LoVo (cell line): ENCODE measurements at places on chromosomes 13 and 19.

DNA sequence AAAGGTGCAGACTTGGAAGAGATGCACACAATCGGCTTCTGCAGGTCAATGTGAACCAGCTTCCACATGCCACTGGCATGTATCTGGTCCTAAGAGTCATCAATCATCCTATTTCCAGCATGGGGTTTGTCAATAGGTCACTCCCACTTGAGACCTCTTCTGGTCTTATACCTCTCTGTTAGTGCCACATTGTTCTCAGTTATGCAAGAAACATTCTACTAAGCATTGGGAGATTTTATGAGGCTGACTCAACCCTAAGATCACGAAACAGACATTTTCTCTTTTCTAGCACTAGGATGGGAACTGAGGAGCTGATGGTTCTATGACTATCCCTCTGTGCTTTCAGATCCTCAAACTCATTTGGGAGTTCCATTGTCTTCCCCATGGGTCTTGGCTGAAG, 581.5 kb upstream of the KLF12 start:
- no peak for DNase-seq

GRCh38 chr19:47100290-47100689, 13.3 kb downstream of the ZC3H4 start:
- DNase-seq = no peak

- DNase-seq = peak; percentile 32
Measured at GRCh38 chr19:48190288-48190884, 19.9 kb downstream of the ZSWIM9 start.

DNA sequence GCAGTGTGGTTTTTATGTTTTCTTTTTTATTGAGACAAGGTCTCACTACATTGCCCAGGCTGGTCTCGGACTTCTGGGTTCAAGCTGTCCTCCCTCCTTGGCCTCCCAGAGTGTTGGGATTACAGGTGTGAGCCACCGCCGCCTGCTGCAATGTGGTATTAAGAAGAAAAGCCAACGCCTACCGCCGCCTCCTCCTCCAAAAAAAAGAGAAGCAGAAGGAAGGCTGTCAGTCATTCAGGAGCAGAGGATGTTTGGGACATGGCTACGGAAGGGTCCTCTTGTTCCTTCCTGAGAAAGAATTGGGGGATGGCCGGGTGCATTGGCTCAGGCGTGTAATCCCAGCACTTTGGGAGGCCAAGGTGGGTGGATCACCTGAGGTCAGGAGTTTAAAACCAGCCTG, 1.2 kb downstream of the PPP1R37 start:
- DNase-seq = no peak

- DNase-seq = no peak
Measured at GRCh38 chr13:77465603-77466195, 69.8 kb upstream of the SCEL start.

- DNase-seq = no peak
Measured at GRCh38 chr13:29752175-29752574, 98.2 kb downstream of the UBL3 start.

DNA sequence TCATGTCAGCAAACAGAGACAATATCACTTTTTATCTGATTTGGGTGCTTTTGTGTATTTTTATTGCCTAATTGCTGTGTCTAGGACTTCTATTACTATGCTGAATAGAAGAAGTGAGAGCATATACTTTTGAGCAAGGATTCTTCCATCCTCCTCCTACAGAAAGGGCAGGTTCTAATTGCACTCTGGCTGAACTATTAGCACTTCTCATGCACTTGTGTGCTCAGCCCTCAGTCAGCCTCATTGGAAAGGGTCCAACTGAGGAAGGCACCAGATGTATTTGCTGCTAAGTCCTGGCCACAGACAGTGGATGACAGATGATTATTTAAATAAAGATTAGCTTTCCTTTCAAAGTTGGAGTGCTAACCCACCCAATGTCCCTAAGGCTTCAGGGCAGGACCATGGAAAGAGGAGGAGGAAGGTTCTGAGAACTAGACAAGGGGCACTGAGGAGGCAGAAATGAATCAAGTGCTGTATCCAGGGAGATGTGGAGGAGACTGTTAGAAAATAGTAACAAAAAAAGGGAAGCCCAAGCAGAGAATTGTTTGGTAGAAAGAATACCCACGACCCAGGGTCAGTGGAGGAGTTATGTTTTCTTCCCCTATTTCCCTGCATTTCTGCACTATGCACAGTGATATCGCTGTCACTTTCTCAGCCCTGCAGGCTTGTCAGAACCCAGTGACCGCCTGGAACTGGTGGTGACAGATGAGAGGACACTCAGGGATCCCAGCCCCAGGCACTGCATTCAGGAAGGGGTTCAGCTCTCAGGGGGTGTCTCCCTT, 8.0 kb downstream of the LILRB4 start:
- no peak for DNase-seq

DNA sequence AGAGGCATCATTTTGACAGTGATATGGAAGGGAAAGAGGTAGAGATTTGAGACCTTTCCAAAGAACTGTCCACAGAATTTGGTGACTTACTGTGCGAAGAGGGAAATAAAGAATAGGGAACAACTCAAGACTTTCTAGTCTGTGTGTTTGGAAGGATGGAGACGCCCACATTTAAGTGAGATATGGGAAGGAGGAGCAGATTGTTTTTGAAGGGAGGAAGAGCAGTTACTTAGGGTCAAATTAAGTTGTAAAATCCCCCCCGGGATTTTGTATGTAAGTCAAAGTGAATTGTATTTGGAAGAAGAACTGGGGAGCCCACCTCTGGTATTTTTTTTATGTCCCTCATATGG, 1.2 kb downstream of the USPL1 start:
- no peak for DNase-seq

DNA sequence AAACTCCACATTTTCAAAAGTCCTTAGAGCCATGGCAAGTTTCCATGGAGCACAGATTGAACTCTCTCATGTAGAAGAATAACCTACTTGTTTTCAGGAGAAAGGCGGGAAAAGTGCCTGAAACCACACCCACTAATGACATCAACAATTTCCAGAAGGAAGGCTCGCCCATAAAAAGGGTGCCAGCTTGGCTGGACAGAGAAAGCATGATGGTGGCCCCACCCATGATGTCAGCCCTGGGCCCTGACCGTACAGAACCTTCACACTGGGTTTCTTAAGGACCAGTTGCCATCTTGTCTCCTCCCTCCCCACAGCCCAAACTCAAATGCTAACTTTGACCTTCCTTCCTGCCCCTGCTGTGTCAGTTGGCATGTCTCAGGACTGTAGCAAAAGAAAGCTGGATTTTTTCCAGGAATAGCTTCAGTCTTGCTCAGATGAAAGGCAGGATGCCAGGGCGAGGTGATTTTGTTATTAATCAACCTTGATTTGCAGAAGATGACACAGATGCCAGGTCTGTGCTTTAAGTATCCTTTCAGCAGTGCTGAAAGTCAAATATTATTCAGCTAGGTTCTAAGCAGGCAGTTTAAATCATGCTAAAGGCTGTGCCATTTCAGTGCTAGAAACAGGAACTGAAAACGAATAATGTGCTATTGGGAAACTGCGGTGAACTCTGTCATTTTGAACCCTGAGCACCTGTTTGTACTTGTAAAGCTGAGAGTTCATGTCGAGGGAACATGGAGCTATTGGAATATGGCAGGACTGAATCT, 89.5 kb upstream of the RFC3 start:
- no peak for DNase-seq

DNA sequence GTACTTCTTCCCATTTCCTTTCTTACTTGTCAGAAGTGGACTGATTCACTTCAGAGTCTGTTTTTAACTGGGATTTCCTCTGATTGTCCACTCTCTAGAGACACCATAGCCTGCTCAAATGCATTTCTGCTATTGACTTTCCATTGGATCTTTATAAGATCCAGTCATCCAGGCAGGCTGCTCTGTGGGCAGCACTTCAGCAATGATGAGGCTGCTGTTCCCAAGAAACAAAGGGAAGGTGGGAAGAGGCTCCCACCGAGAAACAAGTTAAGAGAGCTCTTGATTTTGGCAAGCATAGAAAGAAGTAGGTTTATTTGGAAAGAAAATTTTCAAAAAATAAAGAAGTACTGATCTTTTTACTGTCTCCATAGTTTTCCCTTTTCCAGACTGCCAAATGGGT, 125.8 kb upstream of the STARD13 start:
- no peak for DNase-seq

- DNase-seq = no peak
Measured at GRCh38 chr19:29867984-29868383, 56.2 kb downstream of the CCNE1 start.

GRCh38 chr13:98242403-98242802, 65.3 kb upstream of the RNF113B start:
- DNase-seq = no peak

- no peak for DNase-seq
Measured at GRCh38 chr13:27304099-27304498, 33.5 kb downstream of the RASL11A start.

GRCh38 chr13:40270726-40271125, 395.7 kb downstream of the FOXO1 start:
- DNase-seq = no peak

DNA sequence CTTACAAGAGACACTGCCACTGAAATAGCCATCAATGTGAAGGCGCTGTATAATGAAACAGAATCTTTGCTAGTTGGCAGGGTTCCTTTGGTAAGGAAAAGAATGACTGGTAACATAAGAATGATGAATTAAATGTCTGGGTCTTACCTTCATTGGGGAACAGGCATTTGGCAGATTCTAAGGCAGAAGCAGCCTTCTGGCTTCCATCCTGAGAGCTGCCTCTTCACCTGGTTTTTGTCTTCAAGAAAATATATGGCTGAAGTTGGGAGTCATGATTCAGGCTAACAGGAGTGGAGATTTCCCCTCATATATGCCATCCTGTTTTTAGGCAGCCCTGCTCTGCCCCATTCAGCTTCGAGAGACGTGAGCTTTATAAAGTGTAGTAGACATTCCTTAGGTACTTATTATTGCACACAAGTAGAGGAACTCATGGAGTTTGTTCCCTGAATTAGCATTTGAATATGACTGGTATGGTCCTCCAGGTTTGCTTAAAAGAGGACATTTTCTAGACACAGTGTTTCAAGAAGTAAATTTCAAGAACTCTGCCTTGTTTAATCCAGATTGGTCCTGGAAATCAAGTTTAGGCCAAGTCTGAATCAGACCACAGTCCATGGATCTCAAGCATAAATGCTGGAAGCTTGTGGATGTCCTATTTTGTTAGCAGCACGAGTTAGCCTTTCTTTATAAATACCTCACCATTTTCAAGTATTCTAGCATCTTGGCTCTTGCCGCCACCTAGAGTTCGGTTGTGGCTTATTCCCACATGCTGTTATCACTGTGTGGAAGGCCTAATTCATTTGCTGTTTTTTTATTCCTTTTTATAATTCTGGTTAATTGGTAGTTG, 56.2 kb upstream of the AKAP11 start:
- DNase-seq = peak; percentile 22

DNA sequence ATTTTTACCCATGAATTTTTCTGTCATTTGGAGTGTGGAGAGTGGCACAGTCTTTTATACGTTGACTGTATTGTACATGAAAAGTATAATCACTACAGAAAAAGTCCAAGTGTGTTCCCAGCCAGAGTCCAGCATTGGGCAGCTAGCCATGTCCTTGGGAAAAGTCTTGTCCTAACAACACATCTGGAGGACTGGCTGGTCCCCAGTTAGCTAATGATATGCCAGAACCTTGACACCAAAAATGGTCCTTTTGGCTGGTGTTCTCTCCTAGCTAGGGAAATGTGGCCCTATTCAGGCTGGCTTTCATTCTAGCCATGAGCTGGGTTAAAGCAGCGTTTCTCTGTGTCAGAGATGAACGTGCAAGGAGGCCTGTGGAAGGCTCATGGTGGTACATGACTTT, 98.9 kb downstream of the ESD start:
- no peak for DNase-seq

DNA sequence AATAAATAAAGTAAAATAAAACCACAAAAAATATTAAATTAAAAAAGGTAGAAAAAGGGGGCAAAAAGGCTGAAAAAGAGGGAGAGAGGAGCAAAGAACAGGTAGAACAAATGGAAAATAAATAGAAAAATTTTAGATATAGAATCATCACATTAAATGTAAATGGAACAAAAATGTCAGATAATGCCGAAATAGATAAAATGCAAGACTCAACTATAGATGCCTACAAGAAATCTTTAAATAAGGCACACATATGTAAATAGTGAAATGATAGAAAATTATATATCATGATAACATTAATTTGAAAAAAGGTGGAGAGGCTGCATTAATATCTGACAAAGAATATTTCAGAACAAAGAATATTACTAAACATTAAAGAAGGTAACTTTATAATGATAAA, 477.1 kb upstream of the SPRY2 start:
- DNase-seq = no peak

- DNase-seq = no peak
Measured at GRCh38 chr13:41492432-41493260, 35.3 kb downstream of the RGCC start.

GRCh38 chr13:94344126-94344818, 135.2 kb downstream of the DCT start:
- DNase-seq = no peak

- DNase-seq = no peak
Measured at GRCh38 chr13:31919971-31920726, 111.4 kb upstream of the FRY start.

- no peak for DNase-seq
Measured at GRCh38 chr13:98506728-98507230, 70.1 kb downstream of the STK24 start.

- no peak for DNase-seq
Measured at GRCh38 chr13:79745081-79745480, 264.1 kb downstream of the NDFIP2 start.

DNA sequence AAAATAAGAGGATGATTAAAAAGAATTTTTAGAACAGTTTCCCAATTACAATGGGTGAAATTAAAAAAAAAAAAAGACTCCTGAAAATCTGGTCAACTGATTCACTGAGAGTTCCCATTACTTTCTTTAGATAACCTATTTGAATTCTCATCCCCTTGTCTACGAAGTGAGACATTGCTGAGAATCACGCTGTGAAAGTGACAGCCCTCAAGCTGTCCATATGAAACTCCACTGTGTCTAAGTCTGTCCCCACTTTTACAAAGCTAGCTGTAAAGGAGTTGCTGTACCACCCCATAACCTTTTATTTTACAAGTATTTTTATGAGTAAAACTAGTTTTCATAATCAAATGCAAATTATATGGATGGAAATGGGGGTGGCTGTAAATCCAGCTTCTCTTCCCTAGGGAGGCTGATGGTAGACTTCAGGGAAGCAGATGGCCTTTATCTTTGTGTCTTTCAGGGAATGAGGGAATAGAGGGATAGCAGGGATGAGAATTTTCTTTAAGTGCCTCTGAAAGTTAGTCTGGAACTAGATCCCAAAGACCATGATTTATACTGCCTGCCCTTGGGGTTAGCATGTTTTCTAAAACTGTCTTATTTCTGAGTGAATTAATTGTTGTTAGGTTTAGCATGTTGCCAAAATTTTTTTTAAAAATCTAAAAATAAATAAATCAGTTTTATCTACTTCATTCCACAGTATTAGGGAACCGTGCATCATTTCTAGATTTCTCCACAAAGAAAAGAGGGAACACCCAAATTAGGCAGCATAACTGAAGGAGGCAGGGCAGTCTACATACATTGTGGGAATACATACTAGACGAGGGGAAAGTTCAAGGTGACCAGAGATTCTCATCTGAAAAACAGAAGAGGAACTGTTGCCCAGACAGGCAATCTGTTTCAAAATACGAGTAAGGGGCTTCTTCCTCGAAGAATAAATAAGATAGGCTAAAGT, 1219.1 kb downstream of the UQCRFS1 start:
- no peak for DNase-seq
